ENCODE measurements at places on chromosomes 1 and 21.
A peak's percentile ranks its signal among the peaks of the same experiment; 100 is the strongest.

DNA sequence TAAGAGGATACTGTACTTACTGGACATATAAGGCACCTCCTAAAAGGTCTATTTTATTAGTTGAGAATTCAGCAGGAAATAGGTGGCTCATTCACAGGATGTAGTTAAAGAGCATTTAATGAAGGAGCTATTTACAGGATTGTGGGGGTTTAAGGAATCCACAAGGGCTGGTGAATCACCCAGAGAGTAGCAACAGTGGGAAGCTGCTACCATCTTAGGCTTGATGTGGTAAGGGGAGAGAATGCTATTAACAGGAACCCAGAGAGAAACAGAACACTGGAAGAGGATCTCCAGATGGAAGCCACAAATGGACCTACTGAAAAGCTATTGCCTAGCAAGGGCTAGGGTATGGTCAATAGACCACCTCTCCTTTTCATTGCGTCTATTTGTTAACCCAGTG is 52.0 kb upstream of the COL11A1 start:
- peak; percentile 39 for DNase-seq

- DNase-seq: no peak
These were observed 60.4 kb upstream of the BACH1 start for GRCh38 chr21:29238053-29238966.

DNA sequence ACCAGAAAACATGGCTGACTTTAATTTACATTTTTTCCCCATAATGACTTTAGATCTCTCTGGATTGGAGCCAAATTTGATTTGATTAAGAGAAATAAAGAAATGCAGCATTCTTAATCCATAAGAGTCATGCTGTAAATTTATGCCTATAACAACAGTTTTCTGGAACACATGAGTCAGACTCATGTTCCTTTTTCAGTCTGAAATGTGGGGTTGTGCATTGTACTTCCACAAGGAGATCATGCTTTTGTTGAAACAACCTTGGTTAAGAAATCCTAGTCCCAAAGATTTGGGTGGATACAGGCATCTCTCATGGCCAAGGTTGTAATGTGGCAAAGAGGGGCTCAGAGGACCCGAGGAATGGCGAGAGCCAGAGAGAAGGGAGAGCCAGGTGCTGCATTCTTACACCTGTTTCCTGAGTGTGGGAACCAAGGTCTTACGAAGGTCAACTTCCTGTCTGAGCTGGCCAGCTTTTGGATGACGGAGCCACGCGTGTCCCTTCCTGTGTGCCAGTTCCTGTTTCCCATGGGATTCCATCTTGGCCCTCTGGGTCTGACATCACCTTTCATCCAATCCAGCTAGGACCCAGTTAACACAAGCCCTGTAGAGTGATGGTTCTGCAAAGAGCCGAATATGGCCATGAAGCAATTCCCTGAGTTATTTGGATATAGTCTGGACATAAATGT is 23.1 kb downstream of the CLDN14 start:
- no peak for DNase-seq

DNA sequence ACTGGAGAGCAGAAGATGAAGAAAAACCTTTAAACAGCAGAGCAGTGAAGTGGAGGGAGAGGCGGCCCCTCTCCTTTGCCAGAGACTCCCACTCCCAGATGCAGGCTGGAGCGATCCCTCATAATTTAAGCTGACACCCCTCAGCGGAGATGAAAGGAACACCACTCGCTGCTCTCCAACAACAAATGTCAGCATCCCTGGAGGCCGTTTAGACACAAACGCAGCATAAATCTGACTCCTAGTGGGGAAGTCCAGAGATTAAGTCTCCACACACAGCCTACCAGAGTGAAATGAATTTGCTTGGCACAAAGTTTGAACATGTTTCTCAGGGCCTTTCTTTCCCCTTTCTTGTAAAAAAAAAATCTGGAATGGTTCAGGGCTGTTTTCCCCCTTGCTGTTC is 137.8 kb downstream of the LMX1A start:
- no peak for DNase-seq

DNA sequence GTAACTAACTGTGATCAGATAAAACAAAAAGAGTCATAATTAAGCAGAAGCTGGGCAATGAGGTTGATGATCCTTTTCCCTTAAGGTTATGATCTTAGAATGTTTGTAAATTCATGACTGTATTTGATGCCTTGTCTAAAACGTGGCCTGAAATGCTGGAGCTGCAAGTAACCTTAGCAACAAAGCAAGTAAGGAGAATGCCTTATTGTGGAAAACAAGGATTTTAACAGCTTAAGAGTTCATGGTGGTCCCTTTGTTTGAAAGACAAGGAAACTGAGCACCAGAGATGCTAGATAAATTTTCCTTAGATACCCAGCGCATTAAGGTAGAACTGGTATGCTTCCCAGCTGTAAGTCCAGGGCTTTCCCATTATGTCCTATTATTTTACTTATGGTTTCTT is 25.7 kb upstream of the XPR1 start:
- DNase-seq: no peak

DNA sequence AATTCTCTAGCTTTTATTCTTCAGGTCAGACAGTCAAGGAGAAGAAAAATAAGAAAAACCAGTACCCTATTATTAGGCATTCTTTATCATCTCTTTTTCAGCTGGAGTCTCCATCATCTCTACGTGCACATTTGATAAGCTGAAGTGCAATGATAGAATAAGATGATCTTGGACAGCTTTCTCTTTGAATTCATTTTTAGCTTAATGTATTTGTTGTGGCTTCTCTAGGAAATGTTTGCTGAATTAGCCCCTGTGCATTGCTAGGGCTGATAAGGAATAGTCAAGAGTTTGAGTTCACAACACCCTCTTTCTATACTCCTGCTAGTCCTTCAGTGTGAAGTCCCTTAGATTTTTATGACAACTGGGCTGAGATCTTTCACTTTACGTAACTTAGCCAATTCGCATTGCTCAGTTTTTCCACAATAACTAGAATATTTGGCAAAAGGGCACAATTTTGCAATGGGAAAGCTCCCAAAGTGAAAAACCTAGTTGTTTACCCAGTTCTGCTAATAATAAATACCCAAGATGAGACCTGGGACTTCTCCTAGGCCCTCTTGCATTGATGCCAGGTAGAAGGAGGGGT is 7.0 kb upstream of the KCNJ15 start:
- no peak for DNase-seq

GRCh38 chr1:154784924-154785531 is 85.1 kb downstream of the KCNN3 start:
- DNase-seq: no peak

GRCh38 chr1:36843027-36843426 is 191.3 kb downstream of the GRIK3 start:
- no peak for DNase-seq

DNA sequence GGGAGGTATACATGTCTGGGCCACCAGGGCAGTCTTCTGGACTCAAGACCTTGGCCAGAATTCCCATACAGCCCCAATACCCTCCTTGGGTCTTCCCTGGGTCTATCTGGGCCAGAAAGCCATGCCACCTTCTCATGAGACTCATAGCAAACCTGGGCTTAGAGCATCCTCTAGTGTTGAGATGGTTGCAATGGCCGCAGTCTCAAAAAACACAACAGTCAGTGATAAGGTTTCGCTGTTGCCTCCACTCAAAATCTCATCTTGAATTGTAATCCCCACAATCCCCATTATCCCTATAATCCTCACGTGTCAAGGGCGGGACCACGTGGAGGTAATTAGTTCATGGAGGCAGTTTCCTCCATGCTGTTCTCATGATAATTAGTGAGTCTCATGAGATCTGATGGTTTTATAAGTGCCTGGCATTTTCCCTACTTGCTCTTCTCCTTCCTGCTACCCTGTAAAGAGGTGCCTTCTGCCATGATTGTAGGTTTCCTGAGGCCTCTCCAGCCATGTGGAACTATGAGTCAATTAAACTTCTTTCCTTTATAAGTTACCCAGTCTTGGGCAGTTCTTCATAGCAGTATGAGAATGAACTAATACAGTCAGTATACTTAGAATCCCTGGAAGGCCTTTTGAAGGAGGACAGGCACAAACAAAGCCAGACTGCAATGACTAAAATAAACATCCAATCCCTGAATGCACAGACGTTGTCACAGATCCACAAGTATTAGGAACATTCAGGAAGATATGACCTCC is 77.0 kb downstream of the CTH start:
- peak; percentile 36 for DNase-seq

DNA sequence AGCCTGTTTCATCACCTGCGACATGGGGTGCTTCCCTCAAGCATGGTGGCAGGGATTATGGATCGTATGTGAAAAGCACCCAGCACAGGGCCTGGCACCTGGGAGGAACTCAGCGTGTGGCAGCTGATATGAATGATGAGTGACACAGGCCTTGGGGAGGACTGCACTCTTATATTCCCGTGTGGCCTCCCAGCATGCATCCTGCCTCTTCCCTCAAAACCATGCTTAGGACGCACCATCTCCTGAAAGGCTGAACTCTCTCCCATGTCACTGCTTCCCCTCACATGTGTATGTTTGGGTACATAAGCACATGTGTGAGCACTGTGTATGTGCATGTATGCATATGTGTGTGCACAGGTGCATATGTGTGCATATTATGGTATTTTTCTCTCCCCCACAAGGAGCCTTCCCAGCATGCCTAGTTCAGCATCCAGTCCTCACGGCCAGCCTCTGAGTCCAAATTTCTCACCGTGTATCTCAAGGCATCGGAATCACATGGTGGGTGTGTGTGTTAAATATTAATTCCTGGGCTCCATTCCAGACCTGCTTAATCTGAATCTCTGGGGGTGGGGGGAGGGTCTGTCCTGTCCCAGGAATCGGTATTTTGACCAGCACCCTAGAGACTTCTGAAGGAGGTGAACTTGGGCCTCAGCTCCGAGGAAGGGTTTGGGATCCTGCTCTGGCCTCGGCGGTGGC is 12.8 kb downstream of the MYOM3 start:
- DNase-seq: no peak

DNA sequence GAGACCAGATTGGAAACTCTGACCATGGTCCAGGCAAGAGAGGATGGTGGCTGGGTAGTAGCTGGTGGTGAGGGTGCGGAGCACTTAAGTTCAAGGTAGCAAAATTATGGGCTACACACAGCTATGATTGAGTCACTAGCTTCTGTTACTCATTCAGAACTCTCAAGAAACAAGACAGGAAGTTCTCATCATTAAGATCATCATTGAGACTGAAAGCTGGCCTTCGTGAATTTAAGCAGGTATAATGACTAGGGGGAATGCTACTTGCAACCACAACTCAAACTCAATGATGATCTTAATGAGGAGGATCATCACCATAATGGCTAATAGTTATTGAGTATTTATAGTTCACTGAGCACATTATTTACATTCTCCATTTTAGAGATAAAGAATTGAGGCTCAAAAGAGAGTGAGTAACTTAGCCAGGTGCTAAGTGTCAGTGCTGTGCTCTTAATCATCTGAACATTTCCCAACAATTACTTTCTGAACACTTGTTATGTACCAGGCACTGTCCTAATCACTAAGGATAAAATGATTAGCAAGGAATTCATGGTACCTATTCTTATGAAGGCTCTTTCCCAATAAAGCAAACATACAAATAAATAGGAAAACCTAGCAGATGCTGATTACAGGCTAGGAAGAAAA is 286.3 kb upstream of the C1orf105 start:
- no peak for DNase-seq

GRCh38 chr1:172909606-172910326 is 141.0 kb downstream of the TNFSF18 start:
- DNase-seq: peak; percentile 96

DNA sequence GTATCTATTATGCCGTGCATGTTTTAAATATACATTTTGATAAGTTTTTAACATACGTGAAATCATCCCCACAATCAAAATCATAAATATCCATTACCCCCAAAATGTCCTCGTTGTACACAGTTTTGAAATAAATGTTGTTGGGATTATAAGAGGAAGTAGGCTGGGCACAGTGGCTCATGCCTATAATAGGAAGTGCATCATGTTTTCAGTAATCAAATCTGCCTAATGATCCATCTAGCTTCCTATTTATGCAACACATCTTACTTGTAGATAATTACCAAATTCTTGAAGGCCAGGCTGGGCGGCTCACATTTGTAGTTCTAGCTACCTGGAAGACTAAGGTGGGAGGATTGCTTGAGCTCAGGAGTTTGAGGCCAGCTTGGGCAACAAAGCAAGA is 15.0 kb upstream of the IFNGR2 start:
- no peak for DNase-seq

- DNase-seq: no peak
These were observed 89.4 kb downstream of the LPAR3 start for GRCh38 chr1:84803604-84804003.

DNA sequence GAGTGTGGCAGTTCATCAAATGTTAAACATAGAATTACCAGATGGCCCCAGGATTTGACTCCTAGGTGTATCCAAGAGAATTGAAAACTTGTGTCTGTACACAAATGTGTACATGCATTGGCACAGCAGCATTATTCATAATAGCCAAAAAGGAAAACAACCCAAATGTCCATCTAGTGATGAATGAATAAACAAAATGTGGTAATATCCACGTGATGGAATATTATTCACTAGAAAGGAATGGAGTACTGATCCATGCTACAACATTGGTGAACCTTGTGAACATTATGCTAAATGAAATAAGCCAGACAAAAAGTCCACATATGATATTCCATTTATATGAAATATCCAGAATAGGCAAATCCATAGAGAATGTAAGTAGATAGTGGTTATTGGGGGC is 77.7 kb downstream of the RAVER2 start:
- no peak for DNase-seq

DNA sequence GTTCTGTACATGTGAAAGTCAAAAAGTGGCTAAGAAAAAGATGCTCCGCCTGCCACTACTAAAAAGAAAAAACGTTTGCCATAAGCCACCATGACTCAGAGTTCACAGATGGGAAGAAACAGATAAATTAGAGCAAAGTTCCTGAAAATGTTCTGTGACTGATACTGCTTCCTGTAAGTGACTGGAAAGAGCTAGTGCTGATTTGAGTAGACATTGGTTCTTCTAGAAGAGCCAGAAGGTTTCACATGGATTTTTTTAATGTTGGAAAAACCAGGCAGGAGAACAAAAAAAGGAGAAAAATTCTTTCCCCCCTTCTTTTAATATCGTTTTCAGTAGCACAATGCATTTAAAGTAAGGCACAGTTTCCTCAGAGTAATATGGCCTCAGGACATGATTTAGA is 221.4 kb downstream of the HLX start:
- DNase-seq: peak; percentile 76
